Kidney (tissue), 22 donors: ENCODE measurements at places on chromosomes 2 and 18. TPM values are rescaled to one million over a fixed set of nuclear protein-coding genes. Genes with fewer than 3 reads are reported as not detected.

The RUFY4 gene
- 0.69 TPM for total RNA-seq

The GYPC gene
- 51.1 TPM for total RNA-seq

The AQP12A gene
- total RNA-seq: not detected

The LOXHD1 gene
- total RNA-seq: 0.25 TPM

The LBX2 gene
- 2.5 TPM for total RNA-seq

The LRP2 gene
- total RNA-seq: 85.4 TPM

The REG3A gene
- total RNA-seq: not detected

The HOXD9 gene
- total RNA-seq: 36.5 TPM

DNA sequence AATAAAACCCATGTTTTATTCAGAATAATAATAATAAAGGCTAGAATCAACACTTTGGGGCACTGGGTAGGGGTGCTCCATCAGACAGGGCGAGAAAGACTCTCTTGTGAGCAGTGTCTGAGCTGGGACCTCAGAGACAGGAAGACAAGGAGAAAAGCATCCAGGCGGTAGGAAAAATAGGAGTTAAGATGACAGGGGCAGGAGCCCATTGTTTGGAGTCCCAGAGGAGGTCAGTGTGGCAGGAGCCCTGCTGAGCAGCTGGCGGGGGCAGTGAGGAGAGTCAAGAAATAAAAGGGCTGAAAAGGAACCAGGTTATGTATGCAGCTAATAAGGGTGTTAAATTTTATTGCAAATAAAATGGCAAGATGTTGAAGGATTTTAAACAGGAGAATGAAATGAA, 457.4 kb downstream of the FBXO15 start:
- no peak overlapping the region for H3K4me3 ChIP-seq
- no peaks in the 10 kb centered on the region for H3K36me3 ChIP-seq
- no peaks in the 10 kb centered on the region for H3K4me1 ChIP-seq
- H3K27ac ChIP-seq: no peak overlapping the region
- DNase-seq: no peak

DNA sequence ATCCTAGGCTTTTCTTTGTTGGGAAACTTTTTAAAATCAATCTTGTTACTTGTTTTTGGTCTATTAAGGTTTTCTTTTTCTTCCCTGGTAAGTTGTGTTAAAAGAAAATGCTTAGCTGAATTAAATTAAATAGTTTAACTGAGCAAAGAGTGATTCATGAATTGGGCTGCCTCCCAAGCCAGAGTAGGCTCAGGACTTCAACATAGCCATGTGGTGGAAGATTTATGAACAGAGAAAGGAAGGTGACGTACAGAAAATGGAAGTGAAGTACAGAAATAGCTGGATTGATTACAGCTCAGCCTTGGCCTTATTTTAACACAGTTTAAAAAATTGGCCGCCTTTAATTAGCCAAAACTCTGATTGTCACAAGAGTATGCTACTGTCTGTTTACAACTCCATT, 27.9 kb upstream of the GALNT5 start:
- DNase-seq: peak; percentile 46
- no peak overlapping the region for H3K4me3 ChIP-seq
- H3K4me1 ChIP-seq: no peaks in the 10 kb centered on the region
- H3K27ac ChIP-seq: no peak overlapping the region
- no peaks in the 10 kb centered on the region for H3K27me3 ChIP-seq

GRCh38 chr2:161128885-161129284, 31.3 kb upstream of the TANK start:
- H3K4me3 ChIP-seq: no peak overlapping the region
- H3K4me1 ChIP-seq: no peaks in the 10 kb centered on the region
- H3K27me3 ChIP-seq: no peaks in the 10 kb centered on the region
- H3K36me3 ChIP-seq: no peaks in the 10 kb centered on the region

DNA sequence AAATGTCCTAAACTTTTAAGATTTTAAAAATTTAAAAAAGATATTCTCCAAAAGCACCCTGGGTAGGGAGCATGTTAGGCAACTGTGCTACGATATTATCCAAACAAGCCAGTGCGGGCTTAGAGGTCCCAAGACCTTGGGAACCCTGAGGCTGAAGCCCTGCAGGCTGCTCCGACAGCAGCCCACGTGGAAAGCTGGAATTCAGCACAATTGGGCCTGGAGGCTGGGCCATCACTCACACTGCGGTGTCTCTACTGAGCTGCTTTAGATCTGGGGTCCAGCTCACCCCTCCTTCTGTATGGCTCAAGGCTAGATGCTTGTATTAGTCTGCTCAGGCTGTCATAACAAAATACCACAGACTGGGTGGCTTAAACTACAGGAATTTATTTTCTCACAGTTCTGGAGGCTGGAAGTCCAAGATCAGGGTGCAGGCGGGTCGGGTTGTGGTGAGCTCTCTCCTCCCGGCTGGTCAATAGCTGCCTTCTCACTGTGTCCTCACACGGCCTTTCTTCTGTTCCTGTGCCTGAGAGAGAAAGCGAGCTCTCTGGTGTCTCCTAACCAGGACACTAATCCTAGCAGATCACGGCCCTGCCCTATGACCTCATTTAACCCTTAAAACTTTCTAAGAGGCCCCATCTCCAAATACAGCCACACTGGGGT, 42.5 kb downstream of the DPYSL5 start:
- DNase-seq: no peak
- H3K27me3 ChIP-seq: no peaks in the 10 kb centered on the region
- no peak overlapping the region for H3K27ac ChIP-seq
- no peaks in the 10 kb centered on the region for H3K4me1 ChIP-seq
- no peaks in the 10 kb centered on the region for H3K36me3 ChIP-seq

GRCh38 chr2:120619579-120619978, 116.1 kb upstream of the GLI2 start:
- H3K27me3 ChIP-seq: no peaks in the 10 kb centered on the region
- no peaks in the 10 kb centered on the region for H3K36me3 ChIP-seq
- DNase-seq: peak; percentile 3
- H3K4me1 ChIP-seq: no peaks in the 10 kb centered on the region

GRCh38 chr2:60735496-60736250, 20.4 kb upstream of the PAPOLG start:
- H3K27ac ChIP-seq: no peak overlapping the region
- H3K36me3 ChIP-seq: no peaks in the 10 kb centered on the region
- DNase-seq: peak; percentile 45
- no peaks in the 10 kb centered on the region for H3K4me1 ChIP-seq

DNA sequence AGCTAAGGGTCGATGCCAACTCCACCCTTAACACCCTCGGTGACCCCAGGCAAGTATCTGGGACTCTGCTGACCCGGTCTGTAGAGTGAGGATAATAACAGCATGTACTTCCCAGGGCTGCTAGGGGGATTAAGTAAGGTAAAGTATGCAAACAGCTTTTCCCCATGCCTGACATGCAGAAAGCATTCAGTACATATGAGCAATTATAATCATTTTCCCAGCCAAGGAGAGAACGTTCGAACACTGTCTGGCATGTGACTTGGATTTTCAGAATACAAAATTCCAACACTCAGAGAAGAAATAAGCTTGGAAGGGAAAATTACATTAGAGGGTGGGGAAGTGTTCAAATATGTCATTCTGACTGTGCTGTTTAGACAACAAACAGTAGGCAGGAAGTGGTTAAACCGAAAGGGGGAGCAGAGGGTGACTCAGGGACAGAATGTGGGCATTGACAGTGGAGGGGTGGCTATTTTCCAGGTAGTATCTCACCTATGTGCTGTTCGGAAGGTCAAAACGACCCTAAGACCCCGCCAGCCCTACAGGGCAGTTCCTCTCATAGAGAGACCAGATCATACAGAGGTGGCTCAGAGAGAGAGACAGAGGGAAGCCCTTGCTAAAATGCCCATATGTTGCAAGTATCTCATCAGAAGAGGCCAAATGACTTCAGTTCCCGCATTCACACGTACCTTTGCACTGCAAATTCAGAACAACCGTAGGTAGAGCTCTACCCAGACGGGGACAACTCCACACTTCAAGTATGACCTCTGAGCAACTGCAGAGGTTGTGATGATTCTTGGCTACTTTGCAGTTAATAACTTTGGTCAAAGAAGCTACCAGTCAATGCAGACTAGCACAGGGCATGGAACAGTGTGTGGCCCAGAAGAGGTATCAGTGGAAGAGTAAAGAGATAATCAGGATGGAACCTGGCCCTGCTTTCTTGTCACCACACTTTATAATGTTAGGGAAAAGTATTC, 14.8 kb downstream of the ASPRV1 start:
- H3K27me3 ChIP-seq: no peaks in the 10 kb centered on the region
- no peak overlapping the region for H3K27ac ChIP-seq
- H3K4me3 ChIP-seq: no peak overlapping the region
- no peak for DNase-seq
- no peaks in the 10 kb centered on the region for H3K36me3 ChIP-seq

GRCh38 chr18:49476664-49477411, 10.2 kb downstream of the C18orf32 start:
- H3K4me1 ChIP-seq: no peaks in the 10 kb centered on the region
- no peak overlapping the region for H3K27ac ChIP-seq
- no peak overlapping the region for H3K4me3 ChIP-seq
- DNase-seq: no peak

GRCh38 chr2:182883451-182883850, 17.0 kb upstream of the FRZB start:
- no peak for DNase-seq
- no peak overlapping the region for H3K4me3 ChIP-seq
- H3K36me3 ChIP-seq: no peaks in the 10 kb centered on the region
- H3K27me3 ChIP-seq: no peaks in the 10 kb centered on the region
- no peak overlapping the region for H3K27ac ChIP-seq
- H3K4me1 ChIP-seq: no peaks in the 10 kb centered on the region

DNA sequence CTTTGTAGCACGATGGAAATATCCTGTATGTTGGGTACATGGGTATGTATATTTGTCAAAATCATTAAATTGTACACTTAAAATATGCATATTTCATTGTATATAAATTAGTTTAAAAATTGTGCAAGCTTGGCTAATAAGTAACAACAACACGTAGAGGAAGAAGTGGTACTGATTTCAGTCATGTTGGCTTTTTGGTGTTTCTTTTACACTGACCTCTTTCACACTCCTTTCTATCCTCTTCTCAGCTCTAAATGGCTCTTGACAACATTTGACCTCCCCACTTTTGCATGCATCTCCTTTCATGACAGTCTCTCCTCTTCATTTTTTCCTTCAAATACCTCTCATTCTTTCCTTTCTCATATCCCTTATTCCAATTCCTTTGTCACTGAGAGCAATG, 801.4 kb upstream of the ZEB2 start:
- DNase-seq: no peak
- no peaks in the 10 kb centered on the region for H3K4me1 ChIP-seq
- no peaks in the 10 kb centered on the region for H3K36me3 ChIP-seq
- H3K27me3 ChIP-seq: no peaks in the 10 kb centered on the region
- H3K27ac ChIP-seq: no peak overlapping the region
